Effector memory CD8-positive, alpha-beta T cell (primary cell): ENCODE measurements at places on chromosomes 12 and 14.

DNA sequence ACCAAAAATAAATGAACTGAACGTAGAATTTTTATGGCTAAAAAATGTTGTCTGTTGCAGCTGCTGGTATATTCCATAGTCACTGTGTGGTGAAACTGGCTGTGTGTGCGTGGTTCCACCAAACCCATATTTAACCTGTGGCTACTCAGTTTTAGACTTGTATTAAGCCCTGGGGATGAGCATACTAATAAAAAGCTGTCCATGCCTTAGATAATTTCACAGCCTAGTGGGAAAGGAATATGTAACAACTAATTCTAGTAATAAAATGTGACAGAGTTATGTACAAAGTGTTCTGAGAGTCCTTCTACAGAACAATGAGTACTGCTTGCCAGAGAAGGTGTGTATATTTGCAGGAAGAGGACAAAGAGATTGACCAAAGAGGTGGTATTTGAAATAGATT lies 125.5 kb downstream of the TMTC3 start:
- DNase-seq = no peak

- no peak for DNase-seq
Measured at GRCh38 chr12:62917926-62918325, 17.0 kb downstream of the PPM1H start.

- no peak for DNase-seq
Measured at GRCh38 chr12:132610051-132610759, at the start of gene LRCOL1. TSS of gene LRCOL1 (minus strand) at chr12:132610582. CDS start at chr12:132606251, 4,331 bp downstream.

GRCh38 chr12:15151161-15152091 lies 69.8 kb downstream of the RERG start:
- no peak for DNase-seq

GRCh38 chr12:101940400-101940950 lies 63.1 kb downstream of the DRAM1 start:
- DNase-seq = no peak

DNA sequence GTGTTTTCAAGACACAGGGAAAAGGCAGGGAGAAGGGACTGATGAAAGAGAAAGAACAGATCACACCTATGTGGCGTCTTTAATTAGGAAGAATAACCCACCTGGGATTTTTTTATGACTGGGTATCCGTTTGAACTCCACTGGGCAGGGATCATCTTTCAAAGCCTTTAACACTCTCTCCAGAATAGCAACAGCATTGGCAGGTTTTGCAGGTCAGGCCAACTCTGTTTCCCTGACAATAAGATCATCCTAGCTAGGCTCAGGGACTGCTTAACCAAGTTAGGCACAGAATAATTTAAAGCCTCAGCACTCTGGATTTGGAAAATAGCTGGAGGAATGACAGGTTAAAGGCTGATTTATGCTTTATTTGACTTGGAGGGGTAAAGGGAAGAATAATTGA lies 117.6 kb downstream of the SUDS3 start:
- no peak for DNase-seq

DNA sequence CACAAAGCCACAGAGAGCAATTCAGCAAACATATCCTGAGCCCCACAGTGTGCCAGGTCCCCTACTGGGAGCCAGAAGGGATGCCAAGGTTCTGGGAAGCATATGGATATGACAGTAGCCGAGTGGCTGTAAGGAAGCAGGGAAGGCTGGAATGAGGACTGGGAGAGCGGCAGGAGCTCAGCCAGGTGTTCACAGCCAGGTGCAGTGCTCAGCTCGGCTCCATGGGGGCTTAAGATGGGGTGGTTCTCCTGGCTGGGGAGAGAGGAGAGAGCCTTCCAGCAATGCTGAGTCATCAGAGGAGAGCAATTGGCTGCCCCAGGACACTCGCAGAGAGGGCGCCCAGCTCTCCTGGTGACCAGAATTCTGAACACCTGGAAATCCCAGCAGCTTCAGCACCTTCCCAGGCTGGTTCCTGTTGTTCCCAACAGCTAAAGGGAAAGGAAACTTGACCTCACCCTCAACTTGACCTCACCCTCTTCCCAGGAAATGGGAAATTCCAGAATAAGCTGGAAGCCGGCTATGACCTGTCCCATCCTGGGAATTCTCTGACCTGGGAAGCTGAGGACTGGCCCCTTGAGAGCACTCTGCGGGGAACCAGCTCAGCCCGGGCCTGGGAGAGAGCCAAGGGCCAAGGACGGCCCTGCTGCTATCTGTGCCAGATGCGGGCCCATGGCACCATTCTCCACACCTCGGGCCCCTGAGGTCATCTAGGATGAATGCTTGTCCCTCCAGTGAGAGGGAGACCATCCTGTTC lies 34.6 kb downstream of the SLC6A12 start:
- no peak for DNase-seq
